ENCODE measurements at places on chromosomes 12 and 14. TPM values are rescaled to one million over a fixed set of nuclear protein-coding genes. Genes with fewer than 3 reads are reported as not detected.

DNA sequence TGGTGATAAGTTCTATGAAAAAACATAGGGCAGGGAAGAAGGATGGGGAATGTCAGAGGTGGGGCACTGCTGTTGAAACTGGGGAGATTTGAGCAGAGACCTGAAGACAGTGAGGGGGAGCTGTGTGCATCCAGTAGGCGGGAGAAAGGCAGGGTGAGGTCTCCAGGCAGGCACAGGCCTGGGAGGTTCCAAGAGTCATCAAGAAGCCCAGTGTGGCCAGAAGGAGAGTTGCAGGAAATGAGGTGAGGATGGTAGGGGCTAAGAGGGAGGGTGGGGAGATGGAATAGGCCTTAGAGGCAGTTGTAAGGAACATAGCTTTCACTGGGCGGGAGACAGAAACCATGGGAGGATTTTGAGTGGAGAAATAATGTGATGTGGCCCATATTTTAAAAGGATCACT, 341.8 kb downstream of the GLT1D1 start:
- H3K36me3 ChIP-seq, result no peaks in the 10 kb centered on the region
- H3K27ac ChIP-seq, result no peak overlapping the region
- no peak for DNase-seq
- H3K4me1 ChIP-seq, result no peaks in the 10 kb centered on the region

GRCh38 chr12:115023279-115024265, 339.6 kb upstream of the TBX3 start:
- no peaks in the 10 kb centered on the region for H3K36me3 ChIP-seq
- no peak overlapping the region for H3K27ac ChIP-seq
- DNase-seq, result no peak
- no peaks in the 10 kb centered on the region for H3K27me3 ChIP-seq
- no peak overlapping the region for H3K4me3 ChIP-seq
- no peaks in the 10 kb centered on the region for H3K4me1 ChIP-seq

- H3K4me3 ChIP-seq, result no peak overlapping the region
- H3K36me3 ChIP-seq, result no peaks in the 10 kb centered on the region
- DNase-seq, result no peak
- no peak overlapping the region for H3K27ac ChIP-seq
Observed at GRCh38 chr14:67955261-67955660, 135.7 kb downstream of the RAD51B start.

GRCh38 chr12:62605981-62606380, 139.4 kb downstream of the MON2 start:
- DNase-seq, result no peak
- H3K27me3 ChIP-seq, result no peaks in the 10 kb centered on the region
- H3K4me3 ChIP-seq, result no peak overlapping the region
- H3K36me3 ChIP-seq, result no peaks in the 10 kb centered on the region

- no peaks in the 10 kb centered on the region for H3K4me1 ChIP-seq
- no peak overlapping the region for H3K27ac ChIP-seq
- H3K27me3 ChIP-seq, result no peaks in the 10 kb centered on the region
- no peaks in the 10 kb centered on the region for H3K36me3 ChIP-seq
- H3K4me3 ChIP-seq, result no peak overlapping the region
Observed at GRCh38 chr12:31002361-31002725, 71.3 kb upstream of the DDX11 start.

GRCh38 chr14:103319422-103319821, 14.6 kb upstream of the EIF5 start:
- H3K27ac ChIP-seq, result no peak overlapping the region
- H3K4me1 ChIP-seq, result no peaks in the 10 kb centered on the region
- DNase-seq, result no peak
- no peak overlapping the region for H3K4me3 ChIP-seq
- no peaks in the 10 kb centered on the region for H3K36me3 ChIP-seq

DNA sequence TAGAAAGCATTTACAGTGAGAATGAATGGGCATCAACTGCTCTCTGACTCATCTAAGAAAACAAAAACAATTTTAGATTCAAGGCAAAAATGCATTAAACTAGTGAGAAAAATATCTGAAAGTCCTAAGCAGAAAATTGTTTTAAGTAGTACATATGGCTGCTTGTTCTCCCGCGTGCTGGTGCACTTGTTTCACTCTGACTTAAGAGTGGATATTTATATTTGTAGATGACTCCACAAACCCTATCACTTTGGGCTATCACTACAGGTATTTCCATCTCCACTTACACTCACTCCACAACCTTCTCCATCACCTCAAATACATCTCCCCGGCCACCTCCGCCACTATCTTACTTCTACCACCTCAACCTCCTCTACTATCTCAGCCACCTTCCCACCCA, 253.9 kb upstream of the EGLN3 start:
- no peak overlapping the region for H3K4me3 ChIP-seq
- no peaks in the 10 kb centered on the region for H3K4me1 ChIP-seq

GRCh38 chr14:50469982-50470381, 62.4 kb downstream of the MAP4K5 start:
- H3K4me3 ChIP-seq, result no peak overlapping the region
- H3K27me3 ChIP-seq, result no peaks in the 10 kb centered on the region
- no peak overlapping the region for H3K27ac ChIP-seq
- H3K4me1 ChIP-seq, result no peaks in the 10 kb centered on the region
- no peak for DNase-seq
- H3K36me3 ChIP-seq, result peaks cover 5% of the 10 kb centered on the region

GRCh38 chr12:6552140-6552551, 3.7 kb downstream of the IFFO1 start:
- no peak for DNase-seq
- H3K27ac ChIP-seq, result no peak overlapping the region
- H3K27me3 ChIP-seq, result no peaks in the 10 kb centered on the region
- no peak overlapping the region for H3K4me3 ChIP-seq
- no peaks in the 10 kb centered on the region for H3K4me1 ChIP-seq
- no peaks in the 10 kb centered on the region for H3K36me3 ChIP-seq

- H3K27ac ChIP-seq, result no peak overlapping the region
- H3K27me3 ChIP-seq, result no peaks in the 10 kb centered on the region
- DNase-seq, result no peak
- peaks cover 40% of the 10 kb centered on the region for H3K36me3 ChIP-seq
Observed at GRCh38 chr12:95484524-95484923, 10.6 kb downstream of the METAP2 start.

GRCh38 chr12:11730299-11731041, 81.0 kb downstream of the ETV6 start:
- no peak overlapping the region for H3K4me3 ChIP-seq
- no peaks in the 10 kb centered on the region for H3K36me3 ChIP-seq
- no peaks in the 10 kb centered on the region for H3K27me3 ChIP-seq
- H3K4me1 ChIP-seq, result no peaks in the 10 kb centered on the region
- no peak for DNase-seq

DNA sequence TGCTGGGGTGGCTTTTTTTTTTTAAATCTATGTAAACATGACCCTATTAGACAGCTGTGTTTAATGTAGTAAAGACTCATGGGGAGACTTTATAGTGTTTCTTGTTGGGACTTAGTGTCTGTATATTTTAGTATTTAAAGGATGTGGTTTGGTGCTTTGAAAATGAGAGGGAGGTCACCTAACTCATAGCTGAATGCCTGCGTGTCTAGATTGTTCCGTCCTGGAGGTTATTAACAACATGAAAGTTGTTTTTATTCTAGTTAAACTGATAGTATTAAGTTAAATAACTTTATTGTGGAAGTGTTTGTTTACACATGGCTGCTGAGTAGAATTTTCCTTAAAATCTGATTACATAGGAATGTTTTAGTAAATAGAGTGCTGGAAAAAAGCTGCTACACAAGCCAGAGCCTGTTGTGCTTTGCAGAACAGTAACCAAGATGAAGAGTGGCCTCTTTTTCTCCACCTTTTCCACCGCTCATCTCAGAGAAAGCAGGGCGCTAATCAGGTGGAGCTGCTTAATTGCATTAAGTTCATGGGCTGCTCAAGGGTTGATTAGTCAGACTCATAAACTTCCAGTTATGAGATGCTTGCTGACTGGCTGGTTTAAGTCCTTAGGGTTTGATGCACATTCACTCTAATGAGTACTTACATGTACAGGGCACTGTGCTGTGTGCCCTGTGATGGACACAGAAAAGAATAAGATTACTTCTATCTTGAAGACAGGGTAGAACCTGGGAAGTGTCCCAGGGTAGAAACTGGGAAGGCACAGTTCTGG, 62.7 kb downstream of the FBXO34 start:
- H3K4me3 ChIP-seq, result no peak overlapping the region
- peak overlapping the region; percentile 8 for H3K27ac ChIP-seq
- peaks cover 40% of the 10 kb centered on the region for H3K4me1 ChIP-seq
- DNase-seq, result no peak
- no peaks in the 10 kb centered on the region for H3K27me3 ChIP-seq
- H3K36me3 ChIP-seq, result no peaks in the 10 kb centered on the region

DNA sequence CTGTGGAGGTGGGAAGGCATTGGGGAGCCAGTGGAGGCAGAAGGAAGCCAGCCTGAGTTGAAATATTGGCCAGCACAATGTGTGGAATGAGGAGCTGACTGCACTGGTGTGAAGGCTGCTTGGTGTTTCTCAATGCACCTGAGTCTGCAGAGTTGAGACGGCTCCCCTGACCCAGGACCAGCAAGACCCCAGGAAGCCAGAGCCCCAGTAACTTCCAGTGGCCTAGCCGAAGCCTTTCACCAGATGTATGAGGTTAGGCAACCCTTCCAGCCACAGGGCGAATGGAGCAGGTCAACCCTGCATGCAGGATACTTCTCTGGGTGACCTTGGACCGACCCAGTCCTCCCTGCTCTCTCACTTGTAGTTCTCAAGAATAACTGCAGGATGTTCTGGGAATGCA, 12.9 kb upstream of the KRT73 start:
- H3K4me3 ChIP-seq, result no peak overlapping the region
- no peak for DNase-seq
- H3K36me3 ChIP-seq, result no peaks in the 10 kb centered on the region
- peaks cover 3% of the 10 kb centered on the region for H3K27me3 ChIP-seq
- no peaks in the 10 kb centered on the region for H3K4me1 ChIP-seq
- H3K27ac ChIP-seq, result no peak overlapping the region

- DNase-seq, result no peak
- no peaks in the 10 kb centered on the region for H3K36me3 ChIP-seq
- no peak overlapping the region for H3K4me3 ChIP-seq
- H3K4me1 ChIP-seq, result no peaks in the 10 kb centered on the region
Observed at GRCh38 chr14:21631084-21631483, 3.7 kb downstream of the OR10G2 start.

DNA sequence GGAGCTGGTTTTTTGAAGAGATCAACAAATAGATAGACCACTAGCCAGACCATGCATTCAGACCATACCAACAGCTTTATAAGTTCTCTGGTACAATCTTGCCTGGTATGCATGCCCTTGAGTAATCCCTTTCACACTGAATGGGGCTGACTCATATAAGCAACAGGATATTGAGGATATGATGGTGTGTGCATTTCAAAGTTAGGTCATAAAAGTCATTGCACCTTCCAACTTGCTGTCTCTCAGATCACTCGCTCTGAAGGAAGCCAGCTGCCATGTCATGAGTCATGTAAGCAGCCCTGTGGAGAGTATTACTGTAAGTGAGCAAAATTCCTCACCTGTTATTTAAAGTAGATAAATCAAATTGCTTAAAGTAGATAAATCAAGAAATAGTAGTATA, 45.0 kb upstream of the OR6J1 start:
- no peaks in the 10 kb centered on the region for H3K4me1 ChIP-seq
- H3K36me3 ChIP-seq, result no peaks in the 10 kb centered on the region
- peak; percentile 53 for DNase-seq
- no peak overlapping the region for H3K27ac ChIP-seq
- H3K27me3 ChIP-seq, result peaks cover 4% of the 10 kb centered on the region
- H3K4me3 ChIP-seq, result no peak overlapping the region

GRCh38 chr12:24730489-24730896, 218.4 kb downstream of the BCAT1 start:
- H3K36me3 ChIP-seq, result no peaks in the 10 kb centered on the region
- no peaks in the 10 kb centered on the region for H3K4me1 ChIP-seq
- no peak overlapping the region for H3K4me3 ChIP-seq
- no peak overlapping the region for H3K27ac ChIP-seq
- H3K27me3 ChIP-seq, result no peaks in the 10 kb centered on the region

GPR132 gene
- total RNA-seq, result 0.08 TPM

HEATR5A gene
- total RNA-seq, result 22.0 TPM

CEBPE gene
- total RNA-seq, result not detected

APOF gene
- 0.10 TPM for total RNA-seq

RABGGTA gene
- total RNA-seq, result 30.9 TPM

CLEC1B gene
- not detected for total RNA-seq

All from Panc1 (cell line).